Testis (tissue), 5 donors: ENCODE measurements at places on chromosomes 7 and 10. TPM values are rescaled to one million over a fixed set of nuclear protein-coding genes. Genes with fewer than 3 reads are reported as not detected.

GRCh38 chr10:48255722-48256121, 18.8 kb downstream of the FRMPD2 start:
- no peak overlapping the region for H3K27ac ChIP-seq
- no peaks in the 10 kb centered on the region for H3K36me3 ChIP-seq
- no peak overlapping the region for H3K4me3 ChIP-seq
- no peaks in the 10 kb centered on the region for H3K4me1 ChIP-seq

GRCh38 chr10:102408728-102409603, 9.6 kb downstream of the PSD start:
- H3K36me3 ChIP-seq, result no peaks in the 10 kb centered on the region
- H3K4me3 ChIP-seq, result peak overlapping the region; percentile 39
- H3K4me1 ChIP-seq, result peaks cover 10% of the 10 kb centered on the region

The ATG9B gene
- total RNA-seq, result 29.7 TPM

The A1CF gene
- total RNA-seq, result not detected

The IGF2BP3 gene
- 36.0 TPM for total RNA-seq
